Keratinocyte (primary cell): ENCODE measurements at places on chromosomes 7 and 10. TPM values are rescaled to one million over a fixed set of nuclear protein-coding genes. Genes with fewer than 3 reads are reported as not detected.

- DNase-seq: no peak
Observed at GRCh38 chr10:132179551-132180392, 7.0 kb upstream of the DPYSL4 start.

- no peak for DNase-seq
Observed at GRCh38 chr7:137591421-137591837, 247.9 kb upstream of the PTN start.

- DNase-seq: peak; percentile 98
Observed at GRCh38 chr7:83468251-83468739, 180.6 kb downstream of the SEMA3E start.

Gene CC2D2B
- polyA plus RNA-seq: 0.03 to 0.10 TPM (median 0.10 TPM) in 3 replicates

- no peak for DNase-seq
Observed at GRCh38 chr10:71790749-71791440, 17.6 kb upstream of the VSIR start.

- DNase-seq: no peak
Observed at GRCh38 chr10:114233482-114233881, 5.6 kb upstream of the VWA2 start.

DNA sequence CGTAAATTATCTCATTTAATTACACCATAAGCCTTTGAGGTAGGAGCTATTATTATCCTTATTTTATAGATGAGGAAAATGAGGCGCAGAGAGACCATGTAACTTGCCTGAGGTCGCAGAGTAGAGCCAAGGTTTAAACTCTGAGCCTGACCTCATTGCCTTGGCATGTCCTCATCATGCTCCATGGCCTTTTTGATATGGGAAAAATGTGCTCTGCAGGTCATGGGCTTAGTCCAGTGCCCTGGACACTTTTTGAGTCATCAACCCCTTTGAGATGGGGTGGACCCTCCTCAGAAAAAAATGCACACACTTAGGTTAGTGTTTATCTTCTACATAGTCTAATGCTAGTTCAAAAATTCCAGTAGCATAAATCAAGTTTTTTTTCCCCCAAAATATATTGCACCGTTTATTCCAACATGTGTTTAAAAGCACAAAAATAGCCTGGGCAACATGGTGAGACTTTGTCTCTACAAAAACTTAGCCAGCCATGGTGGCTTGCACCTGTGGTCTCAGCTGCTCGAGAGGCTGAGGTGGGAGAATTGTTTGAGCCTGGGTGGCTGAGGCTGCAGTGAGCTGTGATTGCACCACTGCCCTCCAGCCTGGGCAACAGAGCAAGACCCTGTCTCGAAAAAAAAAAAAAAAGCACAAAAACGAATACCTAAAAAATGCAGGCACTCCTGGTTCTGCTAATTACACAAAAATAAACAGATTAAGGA lies 28.6 kb upstream of the TMEM178B start:
- no peak for DNase-seq

GRCh38 chr10:28905371-28905770 lies 228.1 kb downstream of the BAMBI start:
- DNase-seq: no peak

- no peak for DNase-seq
Observed at GRCh38 chr10:43734716-43735115, 86.0 kb upstream of the ZNF32 start.

Gene ADAM8
- 24.9 to 55.4 TPM (median 42.0 TPM) in 3 replicates for polyA plus RNA-seq

GRCh38 chr10:101826852-101827434 lies 8.7 kb upstream of the OGA start:
- no peak for DNase-seq

DNA sequence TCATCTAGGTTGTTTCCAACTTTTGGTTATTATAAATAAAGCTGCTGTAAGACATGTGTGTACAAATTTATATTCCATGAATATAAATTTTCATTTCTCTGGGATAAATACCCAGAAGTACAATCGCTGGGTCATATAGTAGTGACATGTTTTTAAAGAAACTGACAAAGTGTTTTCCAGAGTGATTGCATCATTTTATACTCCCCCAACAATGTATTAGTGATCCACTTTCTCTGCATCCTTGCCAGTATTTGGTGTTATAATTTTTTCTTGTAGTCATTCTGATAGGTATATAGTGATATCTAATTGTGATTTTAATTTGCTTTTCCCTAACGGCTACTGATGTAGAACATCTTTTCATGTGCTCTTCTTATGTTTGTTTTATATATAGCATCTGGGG lies 27.0 kb upstream of the ARHGAP21 start:
- DNase-seq: no peak

Gene BICC1
- polyA plus RNA-seq: 3.1 to 4.2 TPM (median 3.8 TPM) in 3 replicates

Gene MKX
- 0.01 to 0.08 TPM (median 0.04 TPM) in 3 replicates for polyA plus RNA-seq

GRCh38 chr7:101927389-101927788 lies 110.0 kb downstream of the CUX1 start:
- no peak for DNase-seq

- DNase-seq: no peak
Observed at GRCh38 chr10:132538031-132538789, 623 bp downstream of the INPP5A start.

GRCh38 chr10:3976718-3977117 lies 191.7 kb upstream of the KLF6 start:
- no peak for DNase-seq

Gene SDK1
- 0.66 to 2.0 TPM (median 0.75 TPM) in 3 replicates for polyA plus RNA-seq

- no peak for DNase-seq
Observed at GRCh38 chr10:131929122-131929845, 28.5 kb downstream of the PPP2R2D start.

- DNase-seq: no peak
Observed at GRCh38 chr7:7785344-7785973, 67.1 kb upstream of the RPA3 start.

- DNase-seq: no peak
Observed at GRCh38 chr10:112278871-112279270, 4.3 kb upstream of the TECTB start.

DNA sequence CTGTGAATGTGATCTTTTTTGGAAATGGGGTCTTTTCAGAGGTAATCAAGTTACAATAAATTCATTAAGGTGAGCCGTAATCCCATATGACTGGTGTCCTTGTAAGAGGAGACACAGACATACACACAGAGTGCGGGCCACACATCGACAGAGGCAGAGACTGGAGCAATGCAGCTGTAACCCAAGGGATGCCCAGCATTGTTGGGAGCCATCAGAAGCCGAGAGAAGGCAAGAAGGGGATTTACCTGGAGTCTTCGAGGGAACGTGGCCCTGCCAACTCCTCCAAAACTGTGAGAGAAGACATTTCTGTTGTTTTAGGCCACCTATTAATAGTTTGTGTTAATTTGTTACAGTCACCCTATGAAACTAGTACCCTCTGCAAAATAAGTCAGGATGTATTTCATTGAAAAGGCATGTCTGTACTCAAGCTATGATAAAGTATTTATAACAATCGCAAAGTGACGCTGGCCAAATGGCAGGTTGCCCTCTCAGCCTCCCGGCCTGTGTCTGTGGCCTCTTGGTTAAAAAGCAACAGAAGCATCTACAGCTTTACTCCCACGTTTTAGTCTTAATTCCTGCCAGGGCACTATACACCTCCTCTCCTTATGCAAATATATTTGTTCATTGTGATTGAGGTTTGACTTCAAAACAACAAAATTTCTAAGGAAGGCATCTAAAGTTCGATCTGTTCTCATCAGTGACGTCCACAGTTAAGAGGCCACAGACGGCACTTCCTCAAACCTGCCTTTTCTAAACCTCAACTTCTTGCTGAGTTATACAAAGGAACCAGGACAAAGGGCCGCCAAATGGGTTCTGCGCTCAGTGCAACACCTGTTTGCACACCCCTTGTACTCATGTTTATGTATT lies 46.8 kb downstream of the HIPK2 start:
- no peak for DNase-seq

DNA sequence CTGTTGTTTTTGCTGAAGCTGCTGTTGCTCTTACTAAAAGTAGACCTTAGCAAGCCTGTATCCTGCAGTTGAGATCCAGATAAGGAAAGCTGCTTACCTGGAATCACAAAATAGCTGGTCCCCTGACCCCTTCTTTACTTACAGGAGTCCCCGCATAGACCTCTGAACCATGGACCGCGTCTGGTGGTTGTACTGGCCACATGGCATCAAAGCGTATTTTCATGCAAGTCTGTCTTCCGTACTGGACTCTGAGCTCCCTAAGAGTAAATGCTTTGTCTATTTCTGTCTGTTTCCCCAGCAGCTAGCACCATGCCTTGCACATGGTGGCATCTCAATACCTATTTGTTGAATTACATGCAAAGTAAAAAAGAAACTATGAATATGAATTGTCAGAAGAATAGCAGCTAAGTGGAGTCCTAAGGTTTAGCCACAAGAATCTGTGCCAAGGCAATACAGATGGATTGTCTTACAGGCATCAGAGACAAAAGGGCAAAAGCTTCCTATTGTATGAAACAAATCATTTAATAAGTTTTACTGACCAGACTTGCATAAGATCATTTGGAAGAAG lies 159.2 kb downstream of the PAXIP1 start:
- no peak for DNase-seq

DNA sequence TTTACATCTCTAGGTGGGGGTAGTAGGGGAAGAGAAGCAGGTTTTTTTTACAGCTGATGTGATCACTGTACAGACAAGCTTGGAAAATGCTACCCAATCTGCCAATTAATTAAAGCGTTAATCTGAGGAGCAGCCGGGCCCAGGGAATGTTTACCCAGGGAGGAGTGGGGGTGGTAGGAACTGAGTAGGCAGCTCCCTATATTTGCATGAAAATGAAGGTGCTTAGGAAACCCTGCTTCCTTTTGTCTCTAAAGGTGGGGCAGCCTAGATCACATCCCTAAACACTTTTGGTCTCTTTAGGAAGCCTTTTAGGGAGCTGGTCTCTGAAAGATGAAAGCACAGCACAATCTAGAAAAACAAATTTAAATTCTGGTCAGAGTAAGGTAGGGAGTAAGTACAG lies 53.0 kb upstream of the NFKB2 start:
- DNase-seq: no peak

DNA sequence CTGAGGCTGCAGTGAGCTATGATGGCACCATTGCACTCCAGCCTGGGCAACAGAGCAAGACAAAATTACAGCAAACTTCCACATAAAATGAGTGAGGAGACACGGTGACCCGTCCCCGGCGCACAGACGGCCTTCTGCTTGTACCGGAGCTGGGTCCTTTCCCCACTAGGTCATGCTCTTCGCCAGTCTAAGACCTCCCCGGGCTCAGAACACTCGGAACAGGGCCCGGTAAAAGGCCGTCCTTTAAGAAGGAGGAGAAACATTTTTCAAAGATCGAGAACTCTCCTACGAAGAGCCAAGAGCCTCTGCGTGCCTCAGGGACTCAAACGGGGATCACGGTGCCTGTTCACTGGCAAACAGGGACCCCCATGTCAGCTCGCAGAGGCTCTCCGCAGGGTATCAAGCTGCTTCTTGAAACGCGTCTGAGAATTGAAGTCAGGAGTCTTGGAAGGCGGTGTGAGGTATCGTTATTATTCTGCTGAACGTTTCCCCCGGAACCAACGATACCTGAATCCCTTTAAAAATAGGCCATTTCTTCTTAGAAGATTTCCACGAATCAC lies 9.0 kb downstream of the CARD11 start:
- DNase-seq: no peak

DNA sequence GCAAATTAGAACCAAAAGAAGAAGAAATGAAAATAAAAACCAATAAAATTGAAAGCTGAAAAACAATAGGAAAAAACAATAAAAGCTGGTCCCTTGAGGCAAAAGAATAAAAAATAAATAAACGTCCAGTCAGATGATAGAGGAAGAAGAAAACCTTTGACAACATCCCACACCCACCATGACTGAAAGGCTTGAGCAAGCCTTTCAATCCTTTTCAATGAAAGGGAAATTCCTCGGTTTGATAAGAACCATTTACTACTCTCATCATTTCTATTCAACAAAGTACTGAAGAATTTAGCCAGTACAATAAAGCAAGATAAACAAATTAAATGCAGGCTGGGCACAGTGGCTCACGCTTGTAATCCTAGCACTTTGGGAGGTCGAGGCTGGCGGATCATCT lies 3.8 kb downstream of the SLC25A40 start:
- DNase-seq: no peak

Gene OR2A7
- polyA plus RNA-seq: 3.6 to 5.5 TPM (median 5.5 TPM) in 3 replicates

Gene NANOS1
- polyA plus RNA-seq: 1.4 to 3.2 TPM (median 2.1 TPM) in 3 replicates

Gene GTF2I
- 31.6 to 73.4 TPM (median 56.1 TPM) in 3 replicates for polyA plus RNA-seq

GRCh38 chr7:100728196-100728595 lies 5.2 kb upstream of the ZAN start:
- no peak for DNase-seq

Gene IGF2BP3
- polyA plus RNA-seq: 13.8 to 22.3 TPM (median 18.9 TPM) in 3 replicates

Gene ST8SIA6
- polyA plus RNA-seq: not detected in 3 replicates

DNA sequence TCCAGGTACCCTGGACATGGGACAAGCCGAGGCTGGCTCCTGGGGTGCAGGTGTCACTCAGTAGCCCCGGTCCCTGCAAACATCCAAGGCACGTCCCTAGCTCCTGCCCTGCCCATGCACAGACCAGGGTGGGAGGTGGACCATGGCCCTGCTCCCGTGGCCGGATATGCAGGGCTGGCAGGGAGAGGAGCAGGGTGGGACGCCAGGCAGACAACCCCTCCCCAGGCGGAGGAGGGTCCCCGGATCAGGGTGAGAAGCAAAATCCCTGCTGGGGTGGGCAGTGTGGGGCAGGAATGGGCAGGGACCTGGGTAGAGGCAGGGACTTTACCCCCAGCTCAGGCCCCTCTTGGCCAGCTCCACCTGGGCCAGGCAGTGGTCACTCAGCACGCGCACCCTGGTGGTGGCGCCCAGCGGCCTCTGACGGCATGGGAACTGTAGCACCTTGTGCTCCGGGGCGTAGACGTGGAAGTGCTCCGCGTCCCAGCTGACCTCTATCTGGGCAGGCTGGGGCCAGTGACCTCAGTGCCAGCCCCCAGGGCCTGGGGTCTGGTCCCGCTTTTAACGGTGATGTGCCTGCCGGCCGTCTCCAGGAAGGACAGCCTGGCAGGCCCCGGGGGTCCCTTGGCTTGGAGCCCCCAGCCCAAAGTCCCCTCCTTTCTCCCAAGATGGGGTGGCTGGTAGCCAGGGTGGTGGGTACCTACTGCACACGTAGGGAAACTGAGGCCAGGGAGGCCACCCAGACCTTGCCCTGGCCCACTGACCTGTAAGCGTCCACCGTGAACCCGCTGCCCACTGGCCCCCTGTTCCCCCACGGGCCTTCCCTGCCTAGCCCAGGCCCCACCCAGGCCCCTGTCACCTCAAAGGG lies 1.2 kb downstream of the GRIFIN start:
- no peak for DNase-seq

GRCh38 chr10:124005991-124006392 lies 87.4 kb downstream of the CHST15 start:
- DNase-seq: no peak
